ENCODE measurements at places on chromosomes 5 and 9.

GRCh38 chr5:17738446-17738845 lies 104.2 kb downstream of the TAF11L14 start:
- no peak for DNase-seq

GRCh38 chr5:41157272-41157894 lies 55.9 kb downstream of the C6 start:
- no peak for DNase-seq

DNA sequence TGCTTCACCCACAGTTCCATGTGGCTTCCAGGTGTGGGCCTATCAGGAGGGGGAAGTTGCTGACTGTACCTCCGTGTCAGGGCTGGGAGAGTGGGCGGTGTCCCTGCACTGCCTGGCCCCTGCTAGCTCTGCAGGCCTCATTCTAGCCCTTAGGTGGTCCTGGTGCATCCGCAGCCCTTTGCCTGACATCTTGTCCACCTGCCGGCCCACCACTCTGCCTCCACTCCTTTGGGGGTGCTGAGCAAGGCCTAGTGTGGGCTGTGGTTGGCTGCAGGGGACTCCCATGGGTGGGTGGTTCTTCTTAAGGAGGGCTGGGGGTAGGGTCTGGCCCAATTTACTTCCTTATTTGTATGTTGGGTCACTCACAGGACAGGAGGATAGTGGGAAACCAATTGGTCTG lies 66.9 kb downstream of the HSPA4 start:
- no peak for DNase-seq

- no peak for DNase-seq
Observed at GRCh38 chr5:151154931-151155774, 2.4 kb downstream of the ANXA6 start.

- DNase-seq: no peak
Observed at GRCh38 chr5:102700916-102701315, 54.2 kb upstream of the PAM start.

DNA sequence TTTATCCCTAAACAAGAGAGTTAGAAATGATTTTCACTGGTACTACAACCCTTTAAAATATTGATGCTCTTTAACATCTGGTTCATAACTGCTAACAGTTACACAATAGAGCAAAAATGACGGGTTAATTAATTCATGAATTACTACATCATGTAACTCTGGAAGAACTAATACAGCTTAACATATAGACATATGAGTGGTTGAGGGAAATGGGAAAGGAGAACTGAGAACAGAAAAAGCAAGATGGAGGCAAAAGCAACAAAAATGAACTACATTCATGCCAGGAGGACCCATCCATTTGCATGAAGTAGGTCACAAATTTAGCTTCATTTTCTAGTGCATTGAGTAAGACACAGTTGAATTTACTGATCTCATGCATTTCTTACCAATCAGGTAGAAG lies 61.8 kb downstream of the C9 start:
- no peak for DNase-seq

DNA sequence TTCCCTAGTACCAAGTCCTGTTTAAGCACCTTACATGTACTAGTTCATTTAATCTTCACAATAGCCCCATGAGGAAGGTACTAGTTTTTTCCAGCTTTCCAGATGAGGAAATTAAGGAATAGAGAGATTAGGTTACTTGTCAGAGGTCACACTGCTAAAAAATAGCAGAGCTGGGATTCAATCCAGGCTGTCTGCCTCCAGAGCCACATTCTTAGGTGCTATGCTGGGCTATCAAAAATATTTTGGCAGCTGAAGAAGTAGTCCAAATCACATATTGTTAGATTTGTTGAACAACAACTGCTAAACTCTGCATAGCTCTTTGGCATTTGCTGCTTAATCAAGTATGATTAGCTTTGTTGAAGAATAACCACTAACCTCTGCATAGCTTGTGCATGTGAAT lies 591.5 kb upstream of the KLF4 start:
- DNase-seq: no peak

DNA sequence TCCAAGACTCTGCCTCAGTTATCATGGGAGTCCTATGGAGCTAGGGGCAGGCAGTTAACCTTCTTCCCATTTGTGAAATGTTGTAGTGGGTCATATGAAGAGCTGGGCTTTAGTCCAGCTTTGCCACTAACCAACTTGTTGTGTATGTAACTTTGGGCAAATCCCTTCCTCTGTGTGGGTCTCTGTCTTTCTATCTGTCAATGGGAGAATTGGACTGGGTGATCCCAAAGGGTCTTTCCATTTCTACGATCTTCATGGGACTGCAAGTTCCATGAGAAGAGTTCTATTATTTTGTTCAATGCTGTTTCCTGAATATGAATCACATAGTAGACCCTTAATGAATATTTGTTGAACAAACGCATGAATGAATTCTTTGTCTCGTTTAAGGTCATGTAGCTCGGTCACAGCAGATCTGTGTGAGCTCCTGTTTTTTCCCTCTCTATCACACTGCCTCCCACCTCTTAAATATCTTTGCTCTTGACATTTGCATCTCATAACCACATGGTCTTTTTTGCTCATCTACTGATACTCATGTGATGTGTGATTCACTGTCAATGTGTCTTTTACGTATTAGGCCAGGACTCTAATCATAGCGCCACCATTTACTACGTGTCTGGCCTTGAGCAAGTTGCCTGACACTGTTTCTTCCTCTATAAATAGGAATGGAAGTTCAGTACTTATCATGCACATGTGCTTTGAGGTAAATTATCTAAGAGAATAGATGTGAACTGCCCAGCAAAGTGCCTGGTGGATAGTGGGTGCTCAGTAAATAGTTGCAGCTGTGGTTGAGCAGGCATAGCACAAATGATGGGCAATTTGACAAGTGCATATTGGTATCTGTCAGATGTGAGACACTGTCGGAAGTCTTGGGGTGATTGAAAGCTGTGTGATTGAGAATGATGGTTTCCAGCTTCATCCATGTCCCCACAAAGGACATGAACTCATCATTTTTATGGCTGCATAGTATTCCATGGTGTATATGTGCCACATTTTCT lies 37.4 kb downstream of the PTTG1 start:
- no peak for DNase-seq

DNA sequence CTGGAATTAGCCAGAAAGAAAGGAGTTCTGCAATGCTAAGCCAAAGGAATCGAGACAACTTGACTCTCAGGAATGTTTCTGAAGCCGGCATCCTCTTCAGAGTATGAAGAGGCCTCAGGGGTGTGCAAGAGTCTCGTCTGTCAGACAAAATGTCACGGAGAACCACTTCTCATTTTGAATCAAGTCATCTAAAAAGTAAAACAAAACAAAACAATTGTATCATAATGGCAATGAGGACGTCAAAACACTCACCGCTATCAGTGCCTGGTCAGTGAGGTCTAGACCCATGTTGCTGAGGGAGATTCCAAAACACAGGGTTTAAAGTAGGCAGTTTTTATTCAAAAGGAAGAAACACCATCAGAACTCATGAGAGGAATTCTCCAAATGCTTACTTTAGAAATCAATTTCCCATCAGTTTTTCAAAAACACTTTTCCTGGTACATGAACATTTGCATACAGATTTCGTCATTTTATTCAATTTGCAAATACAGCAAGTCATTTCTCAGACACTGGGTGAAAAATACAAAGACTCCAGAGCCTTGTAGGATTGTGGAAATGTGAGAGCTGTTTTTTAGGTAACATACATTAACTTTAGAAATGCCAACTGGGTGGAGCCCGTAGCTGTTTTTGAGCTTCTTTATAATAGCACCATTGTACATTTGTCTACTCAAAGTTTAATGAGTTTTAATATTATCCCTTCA lies 89.5 kb upstream of the MAP3K1 start:
- no peak for DNase-seq

DNA sequence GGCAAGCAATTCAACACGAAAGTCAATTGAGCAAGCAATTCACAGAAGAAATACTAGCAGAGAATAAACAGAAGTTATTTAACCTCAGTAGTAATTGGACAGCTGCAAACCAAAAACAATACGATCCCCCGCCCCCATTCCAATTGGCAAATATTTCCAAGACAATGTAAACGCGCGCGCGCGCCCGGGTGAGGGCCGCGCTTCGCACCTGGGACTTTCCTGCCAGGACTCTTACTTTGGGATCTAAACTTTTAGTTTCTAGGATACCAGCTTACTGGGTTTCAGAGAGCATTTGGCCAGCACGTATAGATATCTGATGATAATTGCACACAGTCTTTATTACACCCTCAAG lies 8.6 kb downstream of the RUFY1 start:
- DNase-seq: no peak

GRCh38 chr5:67543720-67544270 lies 347.2 kb upstream of the CD180 start:
- no peak for DNase-seq
